Type B pancreatic cell (in vitro differentiated cells): ENCODE measurements at places on chromosomes 1 and 21. TPM values are rescaled to one million over a fixed set of nuclear protein-coding genes. Genes with fewer than 3 reads are reported as not detected.

CELF3 gene
- 17.9 and 19.0 TPM in 2 replicates for total RNA-seq

- DNase-seq: no peak
These were observed 425.4 kb downstream of the ADGRL2 start for GRCh38 chr1:82226186-82226505.

DNA sequence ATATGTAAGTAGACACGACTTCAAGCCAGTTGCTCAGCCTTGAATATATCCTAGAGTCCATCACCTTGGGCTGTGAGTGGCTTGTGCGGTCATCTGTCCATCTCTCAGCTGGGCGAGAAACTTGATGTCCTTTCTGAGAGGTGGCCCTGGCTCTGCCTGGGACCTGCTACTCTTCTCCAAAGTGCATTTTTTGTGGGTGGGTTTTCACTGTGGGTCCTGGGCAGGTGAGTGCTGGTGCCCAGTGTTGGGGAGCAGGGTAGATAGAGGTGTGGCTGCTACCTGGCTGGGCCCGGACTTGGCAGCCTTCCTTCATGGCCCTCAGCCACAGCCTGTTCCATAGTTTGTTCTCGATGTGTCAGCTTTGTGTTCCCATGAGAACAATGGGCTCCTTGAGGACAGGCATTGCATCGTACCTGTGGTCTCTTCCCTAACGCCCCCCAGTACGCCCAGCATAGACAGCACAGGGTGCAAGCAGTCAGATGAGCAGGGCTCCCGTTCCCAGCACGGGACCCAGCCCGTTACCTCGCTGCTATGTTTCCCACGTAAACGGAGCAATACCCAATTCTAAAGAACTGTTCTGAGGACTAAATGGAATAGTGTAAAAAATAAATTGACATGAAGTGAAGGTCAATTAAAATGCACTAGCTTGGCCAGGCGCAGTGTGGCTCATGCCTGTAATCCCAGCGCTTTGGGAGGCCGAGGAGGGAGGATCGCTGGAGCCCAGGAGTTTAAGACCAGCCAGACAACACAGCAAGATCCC is 877 bp upstream of the SLX9 start:
- DNase-seq: no peak

CYP4A22 gene
- total RNA-seq: not detected in 2 replicates

- no peak for DNase-seq
These were observed 245.6 kb upstream of the KAZN start for GRCh38 chr1:14352897-14353296.

DNA sequence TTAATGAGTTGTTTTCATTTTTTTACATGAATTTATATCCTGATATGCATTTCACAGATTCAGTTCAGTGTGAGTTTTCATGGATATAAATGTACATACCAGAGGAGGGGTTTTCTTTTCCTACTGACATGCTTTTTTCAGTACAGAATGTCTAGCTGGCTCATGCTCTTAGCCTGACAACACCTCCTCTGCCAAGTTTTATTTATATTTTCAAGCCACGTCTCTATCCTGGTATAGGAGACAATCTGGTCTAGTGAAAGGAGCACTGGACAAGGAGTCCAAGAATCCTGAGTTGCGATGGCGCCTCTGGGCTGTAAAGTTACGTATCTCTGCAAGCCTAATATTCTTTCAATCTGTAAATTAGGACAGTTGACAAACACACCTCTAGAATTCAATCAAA is 4.9 kb downstream of the DAB1 start:
- DNase-seq: no peak

CC2D1B gene
- 33.7 and 35.9 TPM in 2 replicates for total RNA-seq

- DNase-seq: no peak
These were observed 9.4 kb downstream of the PEA15 start for GRCh38 chr1:160214481-160215140.

- DNase-seq: no peak
These were observed 37.5 kb upstream of the TMEM61 start for GRCh38 chr1:54942976-54943375.

ESPN gene
- 13.8 and 15.6 TPM in 2 replicates for total RNA-seq

PAQR7 gene
- total RNA-seq: 24.3 and 41.0 TPM in 2 replicates

DNA sequence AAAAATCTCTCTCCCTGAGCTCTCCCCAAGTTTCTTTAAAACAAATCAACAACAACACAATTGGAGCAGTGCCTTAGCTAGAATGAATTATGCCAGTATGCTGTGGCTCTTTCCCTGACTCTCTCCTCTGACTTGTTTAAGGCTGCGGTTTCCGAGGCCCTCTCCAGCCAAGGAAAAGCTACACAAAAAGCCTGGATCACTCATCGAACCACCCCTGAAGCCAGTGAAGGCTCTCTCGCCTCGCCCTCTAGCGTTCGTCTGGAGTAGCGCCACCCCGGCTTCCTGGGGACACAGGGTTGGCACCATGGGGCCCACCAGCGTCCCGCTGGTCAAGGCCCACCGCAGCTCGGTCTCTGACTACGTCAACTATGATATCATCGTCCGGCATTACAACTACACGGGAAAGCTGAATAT is 1.9 kb downstream of the S1PR1 start:
- DNase-seq: peak; percentile 82

- peak; percentile 52 for DNase-seq
These were observed 113.0 kb downstream of the GLIS1 start for GRCh38 chr1:53625766-53626520.

- no peak for DNase-seq
These were observed 167.3 kb downstream of the FASLG start for GRCh38 chr1:172826096-172826741.

LCE2A gene
- not detected in 2 replicates for total RNA-seq

DNA sequence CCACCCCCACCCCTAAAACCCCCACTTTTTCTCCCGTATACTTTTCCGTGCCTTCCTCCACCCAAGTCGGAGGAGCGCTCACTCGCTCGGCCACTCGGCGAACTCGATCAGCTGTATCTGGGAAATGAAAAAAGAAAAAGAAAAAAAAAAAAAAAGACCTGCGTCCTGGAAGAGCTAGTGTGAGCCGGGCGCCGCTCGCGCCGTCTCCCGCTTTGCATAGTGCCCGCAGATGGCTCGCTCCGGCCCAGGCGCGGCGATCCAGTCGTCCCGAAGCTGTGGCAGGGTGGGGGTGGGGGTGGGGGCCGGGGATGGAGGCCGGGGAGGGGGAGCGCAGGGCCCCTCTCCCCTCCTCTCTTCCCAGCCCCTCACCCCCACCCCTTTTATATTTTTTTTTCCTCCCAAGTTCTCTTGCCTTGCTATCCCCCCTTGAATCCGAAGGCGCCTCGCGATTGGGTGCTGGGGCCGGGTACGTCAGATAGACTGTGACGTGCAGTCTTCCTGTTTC is 299 bp upstream of the PROX1 start:
- peak; percentile 84 for DNase-seq

GRCh38 chr1:212981571-212982328 is 31.4 kb downstream of the VASH2 start:
- DNase-seq: no peak

DNA sequence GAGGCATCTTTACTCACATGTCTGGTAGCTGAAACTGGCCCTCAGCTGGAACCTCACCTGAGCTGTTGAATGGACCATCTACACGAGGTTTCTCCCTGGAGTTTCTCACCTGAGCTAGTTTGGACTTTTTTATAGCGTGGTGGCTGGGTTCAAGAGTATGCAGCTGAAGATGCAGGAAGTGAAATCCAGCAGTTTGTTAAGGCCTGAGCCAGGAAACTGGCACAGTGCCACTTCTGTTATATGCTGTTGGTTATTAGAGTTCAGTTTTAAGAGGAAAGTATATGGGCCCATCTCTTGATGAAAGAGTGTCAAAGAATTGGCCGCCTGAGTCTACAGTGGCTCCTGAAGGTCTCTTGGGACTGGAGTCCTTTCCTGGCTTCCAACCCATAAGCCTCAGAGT is 35.6 kb downstream of the STUM start:
- no peak for DNase-seq

SLC25A34 gene
- total RNA-seq: 2.4 and 3.8 TPM in 2 replicates

- peak; percentile 50 for DNase-seq
These were observed 58.9 kb downstream of the VPS26C start for GRCh38 chr21:37208056-37208721.

RBM8A gene
- 118 and 160 TPM in 2 replicates for total RNA-seq

- DNase-seq: no peak
These were observed 11.6 kb upstream of the TNFSF18 start for GRCh38 chr1:173062150-173062938.

MAP3K21 gene
- total RNA-seq: 3.6 and 6.4 TPM in 2 replicates

TCHH gene
- total RNA-seq: 0.07 and 7.0 TPM in 2 replicates

- no peak for DNase-seq
These were observed 22.3 kb upstream of the TRAF3IP3 start for GRCh38 chr1:209733409-209734192.

- DNase-seq: no peak
These were observed 101.4 kb downstream of the LHX9 start for GRCh38 chr1:198018529-198018928.

DNA sequence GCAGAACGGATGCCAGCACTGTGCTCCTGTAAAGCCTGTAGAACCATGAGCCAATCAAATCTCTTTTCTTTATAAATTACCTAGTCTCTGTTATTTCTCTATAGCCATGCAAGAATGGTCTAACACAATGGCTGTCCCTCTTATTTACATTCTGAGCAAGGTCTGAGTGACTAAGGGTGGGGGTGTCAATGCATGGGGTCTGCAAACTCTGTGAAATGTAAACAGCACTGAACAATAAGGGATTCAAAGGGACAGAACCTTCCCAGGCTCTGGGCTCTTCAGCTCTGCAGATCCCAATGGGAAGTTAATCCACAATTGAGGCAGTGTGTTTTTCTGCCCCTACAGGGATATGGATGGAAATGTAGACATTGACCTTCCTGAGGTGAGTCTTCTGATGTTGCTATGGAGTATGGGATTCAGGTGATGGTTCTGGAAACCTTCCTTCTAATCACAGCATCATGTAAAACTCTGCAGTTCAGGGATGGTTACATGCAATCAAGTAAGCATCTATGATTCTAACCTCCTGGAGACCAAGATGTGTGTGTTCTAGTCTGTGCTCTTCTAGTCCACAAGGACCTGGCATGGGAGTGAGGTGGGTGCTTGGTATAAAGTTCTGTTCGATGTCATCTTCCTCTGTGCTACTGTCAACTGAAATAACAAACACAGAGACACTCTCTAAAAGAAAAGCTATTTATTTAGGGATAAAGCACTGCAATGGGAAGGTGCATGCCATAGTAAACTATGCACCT is 38.6 kb downstream of the CAPN9 start:
- DNase-seq: no peak

- no peak for DNase-seq
These were observed 77.1 kb downstream of the CLSTN1 start for GRCh38 chr1:9746651-9747050.

- DNase-seq: no peak
These were observed 828 bp downstream of the PNRC2 start for GRCh38 chr1:23960291-23961020.

DNA sequence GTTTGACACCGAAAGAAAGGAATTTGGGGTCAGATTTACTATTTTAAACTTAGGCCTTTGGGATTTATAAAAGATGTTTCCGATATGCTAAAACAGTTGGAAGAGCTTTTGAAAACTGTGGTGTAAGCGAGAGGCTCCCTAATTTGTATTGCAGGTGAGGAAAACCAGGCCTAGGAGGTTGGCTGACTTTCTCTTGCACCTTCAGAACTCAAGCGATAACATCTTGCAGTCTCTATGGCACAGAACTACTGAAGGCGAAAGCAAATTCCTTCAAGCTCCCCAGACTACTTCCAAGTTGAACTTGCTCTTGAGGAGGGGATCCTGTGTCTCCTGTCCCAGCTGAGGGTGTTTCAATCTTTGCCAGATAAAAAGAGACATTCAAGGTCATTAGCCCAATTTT is 685.7 kb downstream of the ADGRL2 start:
- DNase-seq: no peak

- no peak for DNase-seq
These were observed 849.4 kb upstream of the ADAMTS5 start for GRCh38 chr21:27816301-27816700.

FAM72A gene
- 3.5 and 4.3 TPM in 2 replicates for total RNA-seq

GRCh38 chr1:77279929-77280328 is 1.9 kb upstream of the AK5 start:
- no peak for DNase-seq

DNA sequence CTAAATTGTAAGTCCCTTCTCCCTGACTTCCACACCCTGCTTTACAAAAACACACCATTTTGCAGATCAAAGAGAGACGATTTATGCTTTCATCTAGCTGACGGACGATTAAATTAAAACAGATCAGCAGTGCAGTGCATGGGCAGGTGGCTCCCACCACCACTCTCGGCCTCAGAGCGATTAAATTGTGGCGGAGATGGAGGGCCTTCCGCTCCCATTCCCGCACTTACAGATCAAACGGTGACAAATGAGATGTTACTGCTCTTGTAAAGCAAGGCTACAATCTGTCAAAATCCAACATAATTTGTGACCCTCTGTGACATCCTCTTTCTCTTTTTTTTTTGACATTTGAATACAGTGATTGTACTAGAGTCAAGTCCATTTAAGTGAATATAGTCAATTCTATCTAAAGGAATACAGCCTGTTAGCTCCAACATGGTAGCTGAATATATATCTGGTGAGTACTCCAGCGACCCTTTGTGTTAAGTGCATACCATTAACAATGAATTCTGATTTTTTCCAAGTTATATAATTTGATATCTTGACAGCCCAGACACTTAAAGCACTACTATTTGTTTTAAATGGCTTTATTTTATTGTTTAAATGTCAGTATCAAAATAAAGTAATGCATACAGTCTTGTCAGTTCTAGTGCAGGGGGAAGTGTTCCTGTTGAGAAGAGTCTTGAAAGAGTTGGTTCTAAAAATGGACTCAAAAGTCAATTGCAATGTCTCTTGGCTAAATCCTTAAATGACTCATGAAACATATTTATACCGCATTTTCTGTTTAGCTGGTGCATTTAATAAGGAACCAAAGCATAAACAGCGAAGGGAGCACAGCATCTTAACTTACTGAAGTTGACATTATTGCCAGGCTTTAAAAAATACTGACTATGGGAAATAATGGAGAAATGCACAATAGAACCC is 109.0 kb downstream of the ESRRG start:
- no peak for DNase-seq

PGLYRP3 gene
- 0.87 and 1.3 TPM in 2 replicates for total RNA-seq

LDLRAD2 gene
- total RNA-seq: 0.19 TPM in 1 of 2 replicates, not detected in the other

DNA sequence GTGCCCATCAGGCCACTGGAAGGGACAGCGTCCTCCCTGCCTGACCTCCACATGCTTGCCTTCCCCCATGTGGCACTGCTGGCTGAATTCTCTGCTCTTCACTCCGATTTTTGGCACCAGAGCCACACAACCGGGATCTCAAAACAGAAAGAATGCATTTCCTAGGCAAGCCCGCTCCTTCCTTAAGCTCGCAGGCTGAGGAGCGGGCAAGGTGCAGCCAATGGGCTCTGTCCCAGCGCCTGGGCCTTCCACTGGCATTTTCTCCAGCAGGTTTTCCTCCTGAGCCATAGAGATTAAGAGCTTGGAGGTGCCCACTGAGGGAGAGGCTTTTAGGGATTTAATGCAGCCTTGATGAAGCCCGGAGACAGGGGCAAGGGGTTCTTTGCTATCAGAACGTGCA is 158.0 kb downstream of the IGSF21 start:
- no peak for DNase-seq

DNA sequence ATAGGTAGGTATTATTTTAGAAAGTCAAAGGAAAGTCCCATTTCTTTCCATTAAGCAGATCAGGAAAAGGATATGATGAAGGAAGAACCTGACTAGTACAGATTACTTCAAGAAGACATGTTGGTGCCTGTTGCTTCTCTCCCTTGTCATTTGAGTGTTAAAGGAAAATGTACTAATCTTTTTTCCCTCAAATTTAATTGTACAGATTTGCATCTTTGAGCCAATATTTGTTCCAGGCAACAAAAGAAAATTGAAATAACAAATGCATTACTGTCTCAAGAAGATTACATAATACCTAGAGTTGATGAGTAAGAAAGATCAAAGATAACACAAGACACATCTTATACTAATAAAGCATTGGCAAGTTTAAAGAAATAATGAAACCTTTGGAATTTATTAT is 566.9 kb upstream of the ZP4 start:
- DNase-seq: no peak
